ENCODE measurements at places on chromosomes 5 and 9.

GRCh38 chr9:120475341-120475740 is 104.6 kb downstream of the CDK5RAP2 start:
- DNase-seq: no peak

- DNase-seq: peak; percentile 65
Observed at GRCh38 chr5:151661968-151662732, 24.6 kb downstream of the SPARC start.

DNA sequence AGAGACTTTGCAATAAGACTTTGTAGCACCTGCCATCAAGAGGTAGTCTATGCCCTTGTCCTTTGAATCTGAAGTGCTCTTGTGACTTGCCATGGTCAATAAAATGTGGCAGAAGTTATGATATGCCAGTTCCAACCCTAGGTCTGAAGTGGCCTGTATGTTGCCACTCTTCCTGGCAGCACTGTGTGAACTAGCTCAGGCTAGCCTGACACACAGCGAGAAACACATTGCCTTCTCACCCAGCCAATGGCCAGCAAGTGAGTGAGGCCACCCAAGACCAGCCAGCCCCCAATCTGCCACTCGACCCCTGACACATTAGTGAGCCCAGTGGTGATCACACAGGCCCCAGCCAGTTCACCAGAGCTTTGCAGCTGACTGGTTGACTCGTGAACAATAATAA is 52.7 kb upstream of the OSMR start:
- no peak for DNase-seq

DNA sequence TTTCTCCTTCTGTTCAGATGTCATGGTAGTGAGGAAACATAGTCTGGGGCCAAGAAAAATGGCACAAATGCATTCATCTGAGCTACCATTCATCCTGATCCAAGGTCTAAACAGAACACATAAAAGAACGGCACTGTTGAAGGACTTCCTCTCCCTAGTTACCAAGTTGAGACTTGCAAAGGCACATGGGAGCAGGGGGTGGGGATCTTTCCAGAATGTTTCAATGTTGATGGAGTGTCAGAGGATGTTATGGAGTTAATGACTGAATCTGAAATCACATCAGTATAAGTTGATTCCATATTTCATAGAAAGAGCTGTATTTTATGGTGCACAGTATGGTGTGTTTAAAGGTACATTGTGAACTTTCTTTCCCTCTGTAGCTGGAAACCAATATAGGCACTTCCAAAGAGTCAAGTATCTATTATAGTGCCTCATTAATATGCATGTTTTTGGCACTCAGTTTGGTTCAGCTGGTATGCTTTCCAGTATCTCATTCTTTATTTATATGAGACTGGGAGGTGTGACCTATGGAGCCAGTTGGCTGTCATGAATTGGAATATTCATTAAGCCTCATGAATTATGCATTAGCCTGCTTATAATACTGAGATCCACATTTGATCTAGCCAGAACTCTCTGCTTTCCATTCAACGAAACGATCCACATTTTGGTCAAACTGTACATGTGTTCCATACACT is 603.0 kb downstream of the NR2F1-AS1 start:
- no peak for DNase-seq

DNA sequence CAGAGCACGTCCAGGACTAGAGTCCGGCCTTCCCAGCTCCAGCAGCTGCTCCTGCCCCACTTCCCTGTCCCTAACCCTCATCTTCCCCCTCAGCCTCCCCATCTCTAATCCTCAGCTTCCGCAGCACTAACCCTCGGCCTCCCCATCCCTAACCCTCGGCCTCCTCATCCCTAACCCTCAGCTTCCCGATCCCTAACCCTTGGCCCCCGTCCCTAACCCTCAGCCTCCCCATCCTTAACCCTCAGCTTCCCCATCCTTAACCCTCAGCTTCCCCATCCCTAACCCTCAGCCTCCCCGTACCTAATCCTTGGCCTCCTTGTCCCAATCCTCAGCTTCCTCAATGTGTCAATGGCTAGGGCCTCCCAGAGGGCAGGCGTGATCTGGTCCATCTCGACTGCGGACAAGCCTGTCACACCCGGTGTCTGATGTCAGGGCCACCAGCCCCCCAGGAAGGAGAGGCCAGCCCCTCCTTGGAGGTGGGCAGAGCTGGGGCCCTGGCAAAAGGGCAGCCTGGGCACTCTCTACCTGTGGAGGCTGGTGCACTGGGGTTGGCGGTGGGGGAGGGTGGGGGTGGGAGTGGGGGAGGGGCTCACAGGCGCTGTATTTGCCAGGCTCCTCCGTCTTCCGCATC is 1.4 kb downstream of the OBP2B start:
- no peak for DNase-seq

DNA sequence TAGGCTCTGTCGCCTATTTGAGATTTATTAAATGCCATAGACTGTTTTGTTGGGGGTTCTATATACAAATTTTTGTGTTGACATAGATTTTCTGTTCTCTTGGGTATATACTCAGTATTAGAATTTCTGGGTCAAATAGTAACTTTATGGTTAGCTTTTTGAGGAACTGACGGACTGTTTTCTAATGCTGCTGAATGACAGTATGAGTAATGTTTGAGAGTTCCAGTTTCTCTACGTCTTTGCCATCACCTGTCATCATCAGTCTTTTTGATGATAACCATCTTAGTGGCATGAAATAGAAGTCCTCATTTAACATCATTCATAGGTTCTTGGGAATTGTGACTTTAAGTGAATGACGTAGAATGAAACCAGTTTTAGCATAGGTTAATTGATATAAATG is 60.1 kb downstream of the CCDC171 start:
- DNase-seq: no peak

DNA sequence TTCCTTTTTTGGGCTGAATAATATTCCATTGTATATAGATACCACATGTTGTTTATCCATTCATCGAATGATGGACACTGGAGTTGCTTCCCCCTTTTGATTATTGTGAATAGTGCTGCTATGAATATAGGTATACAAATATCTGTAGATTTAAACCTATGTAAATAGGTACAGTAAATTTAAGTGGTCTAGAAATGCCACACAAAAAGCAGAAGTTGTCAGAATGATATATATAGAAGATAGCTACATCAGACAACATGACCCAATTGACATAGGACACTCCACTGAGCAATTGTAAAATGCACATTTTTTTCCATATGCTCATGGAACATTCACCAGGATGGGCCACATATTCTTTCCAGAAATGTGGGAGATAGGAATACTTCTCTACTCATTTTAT is 77.6 kb downstream of the SMIM15 start:
- no peak for DNase-seq

GRCh38 chr5:142753116-142753631 is 17.0 kb upstream of the ARHGAP26 start:
- DNase-seq: no peak

GRCh38 chr5:158014372-158014771 is 155.4 kb upstream of the CLINT1 start:
- no peak for DNase-seq

- no peak for DNase-seq
Observed at GRCh38 chr9:93461821-93462220, 8.4 kb upstream of the FAM120AOS start.

DNA sequence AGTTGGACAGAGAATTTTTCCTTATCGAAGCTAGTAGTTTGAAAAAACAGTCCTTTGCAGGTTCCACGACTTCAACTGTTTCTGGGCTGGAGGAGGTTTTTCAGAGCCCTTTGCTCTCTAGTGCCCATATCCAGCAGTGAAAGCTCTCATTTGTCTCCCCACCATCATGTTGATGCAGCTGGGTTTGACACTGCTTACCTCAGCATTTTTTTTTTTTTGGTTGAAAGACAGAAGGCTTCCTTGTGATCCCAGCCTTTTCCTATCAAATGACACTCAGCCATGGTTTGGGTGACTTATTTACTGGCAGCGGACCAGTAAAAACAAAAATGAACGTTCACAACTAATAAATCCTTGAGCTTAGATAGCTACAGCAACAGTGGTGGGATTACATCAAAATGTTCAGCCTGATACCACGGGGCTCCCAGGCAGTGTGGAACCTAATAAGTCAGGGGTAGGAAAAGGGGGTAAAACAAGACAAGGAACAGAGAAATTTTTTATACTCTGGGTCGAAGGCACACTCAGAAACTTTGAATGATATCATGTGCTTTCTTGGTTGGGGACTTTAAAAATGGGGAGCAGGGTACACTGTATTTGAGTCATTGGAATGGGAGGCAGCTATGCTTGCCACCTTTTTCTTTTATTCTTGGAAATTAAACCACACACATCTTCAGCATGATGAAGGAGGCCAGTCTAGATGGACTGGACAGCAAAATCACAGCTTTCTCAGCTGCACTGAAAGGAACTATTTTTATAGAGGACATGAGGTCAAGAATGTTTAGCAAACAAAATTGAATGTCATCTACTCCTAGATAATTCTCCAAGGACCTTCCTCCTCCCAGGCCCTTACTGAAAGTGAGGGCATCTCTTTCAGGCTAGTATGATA is 308.9 kb upstream of the MPDZ start:
- DNase-seq: no peak

DNA sequence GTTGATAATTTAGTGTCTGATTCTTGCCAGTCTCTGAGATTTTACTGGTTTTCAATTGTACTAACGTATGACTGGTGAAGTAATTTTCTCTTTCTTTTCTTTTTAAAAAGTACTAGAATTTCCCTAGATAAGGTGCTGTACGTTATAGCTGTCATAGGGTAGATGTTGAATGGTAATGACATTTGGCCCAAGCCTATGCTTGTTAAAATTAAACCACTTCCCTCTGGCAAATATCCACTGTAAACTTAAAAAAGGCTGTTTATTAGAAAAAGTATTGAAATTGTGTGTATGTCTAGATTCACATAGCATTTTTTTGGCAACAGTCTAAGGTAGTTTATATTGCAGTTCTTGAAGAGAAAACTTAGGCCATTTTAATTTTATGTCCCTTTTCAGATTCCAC is 97.6 kb downstream of the NNT start:
- DNase-seq: no peak

DNA sequence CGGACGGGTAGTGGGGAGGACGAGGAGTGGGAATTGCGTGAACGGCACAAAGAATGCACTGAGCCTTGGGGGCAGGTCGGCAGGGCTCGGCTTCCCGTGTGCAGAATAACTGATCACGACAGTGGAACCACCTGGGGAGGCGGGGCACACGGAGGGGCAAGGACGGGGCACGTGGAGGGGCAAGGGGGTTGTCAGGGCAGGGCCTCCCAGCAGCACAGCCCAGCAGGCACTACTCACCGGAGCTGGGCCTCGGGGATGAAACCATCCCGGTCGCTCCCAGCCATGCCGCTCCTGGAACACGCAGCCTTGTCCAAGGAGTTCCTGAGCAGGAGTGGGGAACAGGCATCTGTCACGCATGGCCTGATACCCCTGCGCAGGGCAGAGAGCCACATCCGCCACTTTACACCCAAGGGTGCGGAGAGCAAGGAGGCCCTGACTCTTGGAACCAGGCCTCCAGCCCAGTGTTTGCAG is 33.4 kb downstream of the SARDH start:
- no peak for DNase-seq

DNA sequence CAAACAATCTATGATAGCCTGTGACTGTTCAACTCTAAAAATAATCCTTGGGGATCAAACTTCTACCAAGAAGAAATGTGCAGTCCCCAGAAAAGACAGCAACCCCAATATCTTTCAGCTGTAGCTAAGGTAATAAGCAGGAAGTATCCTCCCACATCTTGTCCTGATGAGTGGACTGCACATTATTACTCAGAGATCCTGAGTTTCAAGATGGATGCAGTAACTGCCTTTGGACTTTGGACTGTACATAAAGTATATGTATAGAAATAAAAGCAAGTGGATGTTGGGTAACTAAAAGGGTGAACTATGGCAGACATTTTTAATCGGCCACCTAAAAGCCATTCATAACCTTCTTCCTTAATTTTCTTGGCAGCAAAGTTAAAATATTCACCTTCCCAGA is 45.1 kb downstream of the SMIM23 start:
- DNase-seq: no peak

DNA sequence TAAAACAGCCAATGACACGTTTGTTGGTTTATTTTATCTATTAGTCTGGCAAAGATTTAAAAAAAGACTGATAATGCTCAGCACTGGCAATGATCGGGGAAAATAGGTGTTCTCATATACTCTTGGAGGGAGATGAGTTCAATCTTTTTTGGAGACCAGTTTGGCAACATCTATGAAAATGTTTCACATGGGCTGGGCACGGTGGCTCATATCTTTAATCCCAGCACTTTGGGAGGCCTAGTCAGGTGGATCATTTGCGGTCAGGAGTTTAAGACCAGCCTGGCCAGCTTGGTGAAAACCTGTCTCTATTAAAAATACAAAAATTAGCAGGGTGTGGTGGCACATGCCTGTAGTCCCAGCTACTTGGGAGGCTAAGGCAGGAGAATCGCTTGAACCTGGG is 6.8 kb upstream of the ANKRD31 start:
- DNase-seq: no peak

- DNase-seq: no peak
Observed at GRCh38 chr5:112119969-112120368, 299.1 kb downstream of the EPB41L4A start.

DNA sequence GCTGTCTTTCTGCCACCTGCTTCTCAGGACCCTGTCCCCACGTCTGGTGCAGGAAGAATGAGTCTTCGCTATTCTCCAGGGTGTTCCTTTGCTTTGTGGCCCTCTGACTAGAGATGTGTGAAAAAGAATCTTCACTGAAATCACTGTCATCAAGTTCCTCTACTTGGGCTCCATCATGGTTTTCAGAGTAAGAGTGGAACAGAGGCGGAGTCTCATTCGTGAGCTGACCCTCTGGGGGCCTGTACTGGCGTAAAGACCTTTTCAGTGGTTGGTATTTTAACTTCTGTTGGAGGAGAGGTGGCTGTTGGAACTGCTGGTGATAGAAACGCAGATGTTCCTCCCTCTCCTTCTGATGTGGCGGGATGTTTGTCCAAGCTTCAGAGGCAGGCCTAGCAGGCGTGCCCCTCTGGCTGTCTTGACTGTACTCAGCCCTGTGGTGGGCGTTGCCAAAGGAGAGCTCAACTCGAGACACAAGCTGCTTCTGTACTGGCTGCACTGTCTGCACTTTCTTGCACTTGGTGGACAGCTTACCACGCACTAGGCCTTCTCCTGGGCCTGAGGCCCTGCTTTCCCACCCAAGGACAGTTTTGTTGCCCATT is 72.0 kb downstream of the KIF24 start:
- no peak for DNase-seq

DNA sequence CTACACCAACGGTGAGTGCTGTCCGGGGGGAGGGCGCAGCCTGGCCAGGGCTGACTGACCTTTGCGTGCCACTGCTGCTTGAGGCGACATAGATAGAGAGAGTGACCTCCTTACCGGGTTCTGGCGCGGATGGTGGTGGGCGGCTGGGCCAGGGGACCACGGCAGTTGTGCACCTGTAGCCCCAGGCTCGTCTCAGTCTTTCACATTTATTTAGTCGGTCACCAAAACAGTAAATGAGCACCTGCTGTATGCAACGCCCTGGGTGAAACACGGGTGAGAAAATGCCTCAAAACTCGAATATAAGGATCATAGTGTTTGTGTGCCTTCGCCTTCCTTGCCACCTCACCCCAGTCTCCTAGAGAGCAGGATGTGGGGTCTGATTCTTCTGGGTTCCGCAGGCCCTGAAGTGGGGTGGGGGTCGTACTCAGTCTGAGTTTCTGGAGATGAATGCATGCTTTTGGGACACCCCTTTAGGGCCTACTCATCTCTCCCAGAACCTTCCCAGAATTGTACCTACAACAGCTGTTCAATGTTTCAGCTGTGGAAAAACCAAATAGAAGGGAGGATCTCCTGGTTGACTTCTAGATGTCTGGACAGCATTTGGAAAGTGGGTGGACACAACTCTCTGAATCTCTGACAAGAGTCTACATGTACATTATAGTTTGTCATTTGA is 714 bp downstream of the SEC24A start:
- no peak for DNase-seq

- no peak for DNase-seq
Observed at GRCh38 chr9:127450243-127450760, 904 bp downstream of the RPL12 start.

- DNase-seq: no peak
Observed at GRCh38 chr5:103522586-103522985, 40.0 kb downstream of the NUDT12 start.

All from GM12864 (cell line).